ENCODE measurements at places on chromosomes 3 and 15. TPM values are rescaled to one million over a fixed set of nuclear protein-coding genes. Genes with fewer than 3 reads are reported as not detected.

Gene FYTTD1
- total RNA-seq, result 57.5 TPM

DNA sequence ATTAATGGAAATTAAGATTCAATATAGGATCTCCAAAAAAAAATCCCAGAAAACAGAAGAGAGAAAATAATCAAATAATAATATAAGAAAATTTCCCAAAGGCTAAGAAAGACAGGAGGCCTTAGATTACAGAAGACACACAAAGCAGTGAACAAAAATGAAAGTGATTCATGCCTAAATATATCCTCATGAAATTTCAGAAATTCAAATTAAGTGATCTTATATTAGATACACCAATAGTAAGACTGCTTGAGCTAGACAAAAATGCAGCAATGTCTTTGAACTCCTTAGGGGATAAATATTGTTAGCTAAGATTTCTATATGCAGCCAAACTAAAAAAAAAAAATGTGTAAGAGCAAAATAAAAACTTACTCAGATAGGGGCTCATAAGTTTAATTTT lies 44.6 kb upstream of the ARPP21 start:
- H3K27me3 ChIP-seq, result no peaks in the 10 kb centered on the region
- H3K4me3 ChIP-seq, result no peak overlapping the region
- H3K27ac ChIP-seq, result no peak overlapping the region

DNA sequence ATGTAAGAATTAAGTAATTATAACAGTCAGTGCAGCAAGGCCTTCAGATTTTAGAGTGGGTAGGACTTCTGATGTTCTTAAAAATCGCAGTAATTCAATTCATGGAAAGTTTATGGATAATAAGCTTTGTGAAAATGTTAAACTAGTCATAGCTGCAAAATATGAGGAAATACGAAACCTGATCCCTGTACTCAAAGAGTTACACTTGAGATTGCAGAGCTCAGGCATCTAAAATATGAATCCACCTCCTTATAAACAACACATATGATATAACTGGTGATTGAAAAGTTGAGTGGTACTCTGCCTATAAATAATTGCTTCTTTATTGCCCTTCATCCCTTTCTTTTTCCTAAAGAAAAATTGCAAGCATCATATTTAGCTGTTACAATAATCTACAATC lies 473.3 kb downstream of the OTOL1 start:
- no peaks in the 10 kb centered on the region for H3K36me3 ChIP-seq
- DNase-seq, result no peak
- no peak overlapping the region for H3K27ac ChIP-seq
- no peak overlapping the region for H3K4me3 ChIP-seq

DNA sequence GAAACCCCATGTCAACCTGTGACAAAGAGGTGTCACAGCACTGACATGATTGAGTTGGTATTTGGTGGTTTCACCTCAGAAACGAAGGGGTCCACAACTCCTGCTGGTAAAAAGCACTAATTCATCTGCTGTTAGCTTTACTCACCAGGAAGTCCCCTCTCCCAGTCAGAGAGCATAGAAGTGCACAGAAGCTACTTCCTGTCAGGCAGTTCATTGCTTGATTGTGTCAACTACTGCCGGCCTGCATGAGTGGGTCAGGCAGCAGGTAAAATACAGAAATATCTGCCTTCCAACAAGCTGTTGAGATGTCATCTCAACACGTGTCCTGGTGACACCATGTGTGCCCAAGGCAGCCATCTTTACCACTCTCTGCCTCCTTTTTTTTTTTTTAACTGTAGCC lies 596.6 kb upstream of the NR2F2 start:
- peaks cover 8% of the 10 kb centered on the region for H3K36me3 ChIP-seq
- peaks cover 14% of the 10 kb centered on the region for H3K4me1 ChIP-seq
- no peaks in the 10 kb centered on the region for H3K27me3 ChIP-seq
- DNase-seq, result no peak
- H3K4me3 ChIP-seq, result no peak overlapping the region

Gene KNG1
- total RNA-seq, result not detected

GRCh38 chr3:99119385-99119784 lies 217.9 kb upstream of the DCBLD2 start:
- no peaks in the 10 kb centered on the region for H3K36me3 ChIP-seq
- DNase-seq, result no peak
- no peak overlapping the region for H3K4me3 ChIP-seq
- H3K27ac ChIP-seq, result no peak overlapping the region
- no peaks in the 10 kb centered on the region for H3K4me1 ChIP-seq

GRCh38 chr3:181712226-181712552 lies 464 bp downstream of the SOX2 start:
- peaks cover 64% of the 10 kb centered on the region for H3K27me3 ChIP-seq
- no peak overlapping the region for H3K4me3 ChIP-seq
- H3K27ac ChIP-seq, result no peak overlapping the region
- no peak for DNase-seq
- H3K4me1 ChIP-seq, result peaks cover 6% of the 10 kb centered on the region
- no peaks in the 10 kb centered on the region for H3K36me3 ChIP-seq

DNA sequence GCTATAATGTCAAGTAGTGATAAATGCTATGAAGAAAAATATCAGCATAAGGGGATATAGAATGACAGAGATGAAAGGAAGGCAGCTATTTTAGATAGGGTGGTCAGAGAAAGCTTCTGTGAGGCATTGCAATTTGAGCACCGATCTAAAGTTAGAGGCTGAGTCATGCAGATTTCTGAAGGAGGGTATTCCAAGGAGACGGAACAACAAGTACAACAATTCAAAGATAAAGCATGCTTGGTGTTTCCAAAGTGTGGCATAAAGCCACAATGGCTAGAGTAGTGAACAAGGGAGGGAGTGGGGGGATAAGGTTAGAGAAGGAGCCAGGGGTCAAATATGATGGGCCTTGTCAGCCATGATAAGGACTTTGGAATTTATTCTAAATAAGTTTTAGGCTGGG lies 71.9 kb downstream of the PFN2 start:
- no peak for DNase-seq
- no peak overlapping the region for H3K27ac ChIP-seq
- peaks cover 19% of the 10 kb centered on the region for H3K36me3 ChIP-seq
- no peaks in the 10 kb centered on the region for H3K27me3 ChIP-seq
- H3K4me3 ChIP-seq, result no peak overlapping the region
- no peaks in the 10 kb centered on the region for H3K4me1 ChIP-seq

GRCh38 chr3:18712713-18713576 lies 287.8 kb upstream of the SATB1 start:
- no peaks in the 10 kb centered on the region for H3K27me3 ChIP-seq
- peaks cover 65% of the 10 kb centered on the region for H3K4me1 ChIP-seq
- H3K27ac ChIP-seq, result peak overlapping the region; percentile 99

DNA sequence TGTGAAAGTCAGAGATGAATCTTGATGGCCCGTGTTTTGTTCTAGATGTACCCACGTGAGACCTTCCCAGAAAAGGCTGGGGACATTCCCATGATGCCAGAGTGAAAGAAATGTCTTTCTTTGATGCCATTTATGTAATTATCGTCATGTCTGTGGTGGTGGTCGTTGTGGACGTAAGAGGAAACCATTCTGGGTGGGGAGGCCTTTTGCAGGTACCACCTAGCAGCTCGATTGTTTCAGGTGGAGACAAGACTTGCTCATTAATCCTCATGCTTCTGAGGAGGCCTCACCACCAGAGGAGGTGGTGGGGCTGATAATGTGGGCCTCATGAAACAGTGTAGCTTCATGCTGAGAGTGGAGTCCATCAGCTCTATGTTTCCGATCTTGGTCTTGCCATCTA lies 58.1 kb upstream of the USP3 start:
- H3K36me3 ChIP-seq, result no peaks in the 10 kb centered on the region
- no peak overlapping the region for H3K27ac ChIP-seq
- no peak for DNase-seq
- H3K4me3 ChIP-seq, result no peak overlapping the region
- peaks cover 7% of the 10 kb centered on the region for H3K27me3 ChIP-seq

- H3K36me3 ChIP-seq, result no peaks in the 10 kb centered on the region
- no peak overlapping the region for H3K27ac ChIP-seq
- H3K4me1 ChIP-seq, result no peaks in the 10 kb centered on the region
- no peak for DNase-seq
- no peaks in the 10 kb centered on the region for H3K27me3 ChIP-seq
Observed at GRCh38 chr3:89533275-89533674, 425.9 kb downstream of the EPHA3 start.

Gene GOLGA6A
- not detected for total RNA-seq

GRCh38 chr3:14277557-14277956 lies 98.9 kb downstream of the LSM3 start:
- no peaks in the 10 kb centered on the region for H3K4me1 ChIP-seq
- DNase-seq, result no peak
- H3K27me3 ChIP-seq, result no peaks in the 10 kb centered on the region
- H3K4me3 ChIP-seq, result no peak overlapping the region
- H3K27ac ChIP-seq, result no peak overlapping the region

DNA sequence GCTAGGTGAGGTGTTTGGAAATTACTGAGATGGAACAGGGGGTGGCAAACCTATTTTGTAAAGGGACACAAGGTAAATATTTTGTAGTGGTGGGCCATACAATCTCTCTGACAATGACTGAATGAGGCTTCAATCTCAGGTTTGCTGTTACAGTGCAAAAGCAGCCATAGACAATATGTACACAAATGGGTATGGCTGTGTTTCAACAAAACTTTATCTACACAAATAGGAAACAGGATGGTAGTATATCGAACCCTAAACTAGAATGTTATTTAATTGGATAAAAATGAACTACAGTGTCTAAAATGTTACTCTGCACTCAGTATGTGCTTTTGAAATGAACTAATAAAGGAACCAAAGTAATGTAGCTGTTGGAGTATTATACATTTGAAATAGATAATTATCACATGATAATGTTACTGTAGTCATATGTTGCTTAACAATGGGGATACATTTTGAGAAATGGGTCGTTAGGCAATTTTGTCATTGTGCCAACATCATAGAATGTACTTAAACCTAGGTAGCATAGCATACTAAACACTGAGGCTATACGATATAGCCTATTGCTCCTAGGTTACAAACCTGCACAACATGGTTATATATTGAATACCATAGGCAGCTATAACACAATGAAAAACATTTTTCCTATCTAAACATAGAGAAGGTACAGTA lies 495.2 kb upstream of the TBL1XR1 start:
- DNase-seq, result no peak
- H3K27me3 ChIP-seq, result no peaks in the 10 kb centered on the region
- no peak overlapping the region for H3K27ac ChIP-seq
- H3K4me1 ChIP-seq, result no peaks in the 10 kb centered on the region
- H3K36me3 ChIP-seq, result no peaks in the 10 kb centered on the region
- no peak overlapping the region for H3K4me3 ChIP-seq

Gene CPA3
- not detected for total RNA-seq

Gene RBMS3
- 5.3 TPM for total RNA-seq

Gene PODXL2
- 3.9 TPM for total RNA-seq

DNA sequence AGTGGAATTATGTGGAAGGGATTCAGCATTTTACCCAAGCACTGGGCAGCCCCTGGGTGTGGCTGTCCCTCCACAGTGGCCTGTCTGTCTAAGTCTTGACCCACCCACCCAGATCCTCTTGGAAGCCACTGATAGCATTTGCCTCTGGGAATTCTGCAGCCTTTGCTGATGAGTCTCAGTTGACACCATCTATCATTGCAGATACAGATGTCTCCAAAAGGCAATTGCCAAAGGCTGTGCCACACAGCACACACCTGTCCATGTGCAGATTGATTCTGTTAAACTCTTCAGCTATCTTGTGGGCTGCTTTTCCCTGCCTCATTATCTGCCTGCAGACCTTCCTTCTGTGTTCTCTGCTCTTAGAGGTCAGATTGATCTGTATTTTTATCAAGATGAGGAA lies 18.1 kb downstream of the CX3CR1 start:
- no peak overlapping the region for H3K27ac ChIP-seq
- no peaks in the 10 kb centered on the region for H3K27me3 ChIP-seq
- H3K4me1 ChIP-seq, result peaks cover 67% of the 10 kb centered on the region
- peaks cover 4% of the 10 kb centered on the region for H3K36me3 ChIP-seq
- no peak overlapping the region for H3K4me3 ChIP-seq
- no peak for DNase-seq

GRCh38 chr3:16400106-16400931 lies 113.2 kb downstream of the RFTN1 start:
- H3K27me3 ChIP-seq, result no peaks in the 10 kb centered on the region
- H3K36me3 ChIP-seq, result peaks cover 62% of the 10 kb centered on the region
- peaks cover 24% of the 10 kb centered on the region for H3K4me1 ChIP-seq
- no peak overlapping the region for H3K27ac ChIP-seq
- DNase-seq, result no peak

- H3K27ac ChIP-seq, result no peak overlapping the region
- no peaks in the 10 kb centered on the region for H3K36me3 ChIP-seq
- no peak for DNase-seq
Observed at GRCh38 chr3:141127344-141128125, 76.4 kb downstream of the SPSB4 start.

Gene AP3B2
- not detected for total RNA-seq

Gene IL5RA
- 0.18 TPM for total RNA-seq

DNA sequence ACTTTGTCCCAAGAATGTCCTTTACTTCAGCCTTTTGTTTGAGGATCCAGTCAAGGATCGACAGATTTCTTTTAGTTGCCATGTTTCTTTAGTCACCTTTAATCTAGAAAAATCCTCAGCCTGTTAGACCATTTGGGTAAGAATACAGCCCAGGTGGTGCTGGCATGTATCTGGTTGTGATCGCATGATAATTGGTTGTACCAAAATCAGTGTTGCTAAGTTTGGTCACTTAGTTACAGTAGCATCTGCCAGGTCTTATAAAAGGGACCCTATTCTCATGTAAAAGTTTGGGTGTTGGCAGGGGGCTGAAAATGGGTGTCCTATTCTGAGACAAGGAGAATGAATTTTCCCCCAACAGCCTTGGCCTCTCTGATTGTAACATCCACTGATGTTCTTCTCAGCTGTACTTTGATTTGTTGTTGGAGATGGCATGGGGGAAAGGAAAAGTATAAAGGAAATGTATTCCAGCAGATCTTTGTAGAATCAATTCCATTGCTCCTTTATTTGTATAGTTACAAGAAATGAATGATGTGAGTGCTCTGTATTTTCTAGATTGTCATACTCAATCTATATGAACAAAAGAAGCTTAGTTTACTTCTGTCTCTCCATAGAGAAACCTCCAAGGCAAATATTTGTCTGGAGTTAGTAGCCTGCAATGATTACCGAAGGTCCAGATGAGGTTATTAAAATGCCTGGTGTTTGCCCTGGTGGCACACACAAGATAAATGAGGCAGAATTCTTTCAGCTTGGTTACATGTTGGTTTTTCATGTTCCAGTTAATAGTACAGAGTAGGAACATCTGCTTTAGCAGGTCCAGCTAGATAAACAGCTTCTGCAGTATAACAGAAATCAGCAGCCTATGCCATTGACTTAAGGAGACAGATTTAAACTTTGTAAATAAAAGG lies 65.7 kb downstream of the CMTM8 start:
- H3K4me3 ChIP-seq, result no peak overlapping the region
- H3K36me3 ChIP-seq, result peaks cover 8% of the 10 kb centered on the region
- no peak for DNase-seq
- H3K27me3 ChIP-seq, result peaks cover 7% of the 10 kb centered on the region
- no peak overlapping the region for H3K27ac ChIP-seq
- H3K4me1 ChIP-seq, result peaks cover 43% of the 10 kb centered on the region

Gene HRG
- not detected for total RNA-seq

Gene CLK3
- total RNA-seq, result 119 TPM

Gene TRH
- total RNA-seq, result not detected

GRCh38 chr3:140035871-140036270 lies 100.9 kb downstream of the CLSTN2 start:
- no peak overlapping the region for H3K27ac ChIP-seq
- DNase-seq, result no peak
- H3K27me3 ChIP-seq, result no peaks in the 10 kb centered on the region
- no peak overlapping the region for H3K4me3 ChIP-seq
- no peaks in the 10 kb centered on the region for H3K4me1 ChIP-seq

- no peaks in the 10 kb centered on the region for H3K36me3 ChIP-seq
- no peak overlapping the region for H3K4me3 ChIP-seq
- no peak for DNase-seq
Observed at GRCh38 chr3:115651599-115651998, 28.3 kb downstream of the GAP43 start.

GRCh38 chr3:30548600-30548999 lies 57.8 kb upstream of the TGFBR2 start:
- H3K4me3 ChIP-seq, result no peak overlapping the region
- no peaks in the 10 kb centered on the region for H3K27me3 ChIP-seq
- DNase-seq, result no peak
- H3K36me3 ChIP-seq, result no peaks in the 10 kb centered on the region
- peaks cover 7% of the 10 kb centered on the region for H3K4me1 ChIP-seq

Measured in activated T-helper 2 cell treated with anti-CD3 and anti-CD28 coated beads, Interferon-gamma antibody, Interleukin-2, Interleukin-4, amounts not matched to agents 10 μg/mL and 5 μg/mL and 100 μg/mL, durations not matched to agents 14 hours and 24 hours and 36 hours (primary cell).